ENCODE measurements at places on chromosomes 2 and 18.

- no peak for DNase-seq
These were observed 75.0 kb downstream of the SLC66A2 start for GRCh38 chr18:79876497-79876896.

DNA sequence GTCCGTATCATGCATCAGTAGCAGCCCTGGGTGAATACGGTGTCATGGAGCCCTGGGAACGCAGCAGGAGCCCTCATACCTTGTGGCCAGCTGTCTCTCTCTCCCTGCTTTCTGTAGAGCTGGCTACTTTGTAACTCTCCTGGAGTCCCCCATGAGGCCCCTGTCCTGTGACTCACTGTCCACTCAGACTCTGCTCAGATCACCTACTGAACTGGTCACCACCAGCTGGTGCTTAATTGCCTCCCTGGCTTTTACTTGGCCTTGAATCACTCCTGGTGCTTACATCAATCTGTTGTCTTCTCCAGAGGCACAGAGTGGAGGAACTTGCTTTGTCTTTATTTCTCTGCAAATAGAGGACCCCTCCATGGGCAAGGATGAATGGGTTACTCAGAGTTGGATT is 172.7 kb downstream of the HRH4 start:
- DNase-seq = no peak

GRCh38 chr18:66078925-66079800 is 328.4 kb downstream of the CDH7 start:
- DNase-seq = no peak

GRCh38 chr2:21820271-21820670 is 696.5 kb downstream of the TDRD15 start:
- DNase-seq = no peak

DNA sequence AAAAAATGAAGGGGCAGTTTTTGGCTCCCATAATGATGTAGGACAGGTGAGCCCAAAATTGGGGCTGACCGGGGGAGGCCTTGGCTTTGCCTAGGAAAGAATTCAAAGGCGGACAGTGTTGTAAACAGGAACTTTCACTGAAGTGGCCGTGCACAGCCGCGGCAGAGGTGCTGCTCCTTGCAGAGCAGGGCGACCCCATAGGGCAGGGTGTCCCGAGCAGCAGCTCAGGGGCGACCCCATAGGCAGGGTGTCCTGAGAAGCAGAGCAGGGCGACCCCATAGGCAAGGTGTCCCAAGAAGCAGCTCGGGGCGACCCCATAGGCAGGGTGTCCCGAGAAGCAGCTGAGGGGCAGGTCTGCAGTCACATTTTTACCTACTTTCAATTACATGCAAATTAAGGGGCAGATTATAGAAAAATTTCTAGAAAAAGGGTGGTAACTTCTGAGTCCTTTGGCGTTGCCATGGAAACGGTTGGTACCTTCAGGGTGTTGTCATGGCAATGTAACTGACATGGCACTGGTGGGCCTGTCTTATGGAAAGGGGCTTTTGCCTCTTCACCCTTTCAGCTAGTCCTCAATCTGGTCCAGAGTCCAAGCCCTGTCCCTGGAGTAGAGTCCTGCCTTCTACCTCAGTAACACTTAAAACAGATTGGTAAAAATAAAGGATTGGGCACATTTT is 134.5 kb downstream of the FBXO15 start:
- DNase-seq = no peak

DNA sequence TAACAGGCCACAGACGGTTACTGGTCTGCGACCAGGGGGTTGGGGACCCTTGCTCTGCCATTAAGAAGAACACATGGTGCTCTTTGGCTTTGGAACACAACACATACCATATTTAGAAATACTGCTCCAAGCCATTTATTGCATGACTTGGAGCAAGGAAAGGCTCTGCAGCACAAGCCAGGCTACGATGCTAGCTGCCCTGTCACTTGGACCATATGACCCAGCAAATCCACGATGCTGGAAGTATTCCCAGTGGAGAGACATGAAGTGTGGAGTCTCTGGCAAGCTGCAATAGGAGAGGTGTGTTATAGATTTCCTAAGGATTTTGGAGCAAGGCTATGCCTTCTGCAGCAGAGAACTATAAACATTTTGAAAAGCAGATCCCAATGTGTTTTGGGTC is 171.2 kb downstream of the HAUS1 start:
- DNase-seq = no peak

- DNase-seq = no peak
These were observed 98.8 kb downstream of the METTL8 start for GRCh38 chr2:171334946-171335345.

GRCh38 chr2:26597197-26597596 is 44.0 kb downstream of the CIB4 start:
- DNase-seq = no peak

DNA sequence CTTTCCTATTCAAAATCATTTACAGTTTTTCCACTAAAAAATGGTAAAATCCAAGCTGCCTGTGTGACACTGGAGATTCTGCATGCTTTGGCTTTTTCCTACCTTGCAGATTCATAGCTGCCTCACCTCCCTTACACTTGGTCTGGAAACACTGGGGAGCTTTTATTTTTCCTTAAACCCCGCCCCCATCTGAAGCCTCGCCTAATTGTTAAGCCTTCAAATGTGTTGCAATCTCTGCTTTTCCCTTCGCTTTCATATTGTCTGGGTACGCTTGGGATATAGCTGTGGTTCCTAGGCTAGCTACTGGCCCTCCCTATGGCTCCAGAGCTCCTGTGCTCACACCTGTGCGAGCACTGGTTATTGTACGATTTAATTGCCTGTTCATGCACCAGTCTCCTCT is 942.4 kb upstream of the GYPC start:
- no peak for DNase-seq

DNA sequence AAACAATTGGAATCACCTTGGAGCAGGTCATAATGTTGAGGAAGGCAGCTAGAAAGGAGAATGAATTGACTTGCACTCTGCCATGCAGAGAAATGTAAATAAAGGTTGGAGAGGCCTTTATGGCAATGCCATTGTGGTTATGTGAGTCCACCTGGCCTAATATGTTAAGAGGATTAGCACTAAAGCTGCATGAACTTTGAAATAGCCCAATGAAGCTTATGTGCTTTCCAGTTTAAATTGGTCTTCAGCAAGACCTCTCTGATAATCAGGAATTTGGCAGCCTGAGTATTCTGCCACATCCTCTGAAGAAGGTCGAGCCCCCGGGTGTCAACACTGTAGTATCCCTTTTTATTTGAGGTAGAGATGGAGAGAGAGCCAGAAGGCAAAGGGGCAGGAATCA is 464.9 kb downstream of the CDH2 start:
- DNase-seq = no peak

DNA sequence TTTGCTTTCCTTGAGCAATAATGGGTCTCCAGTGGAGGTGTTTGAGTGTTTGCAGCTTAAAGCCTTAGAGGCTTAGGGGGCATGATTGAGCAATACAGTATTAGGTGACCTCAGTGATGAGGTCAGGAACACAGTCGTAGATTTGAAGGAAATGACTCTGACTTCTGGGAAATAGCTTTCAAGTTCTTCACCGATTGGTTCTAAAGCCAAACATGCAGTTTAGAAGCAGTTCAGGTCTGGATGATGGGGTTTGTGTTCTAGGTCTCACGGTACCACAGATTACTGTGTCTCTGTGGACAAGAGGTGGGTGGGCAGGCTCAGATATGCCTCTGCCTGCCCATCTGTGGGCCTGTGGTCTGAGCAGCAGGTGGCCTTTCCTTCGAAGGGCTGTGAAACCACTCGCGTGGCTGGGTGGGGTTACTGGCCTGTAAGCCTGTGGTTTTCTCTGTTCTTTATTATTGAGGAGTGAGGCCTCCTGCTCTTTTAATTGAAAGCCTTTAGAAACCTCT is 7.8 kb downstream of the MTHFD2 start:
- DNase-seq = peak; percentile 21

- no peak for DNase-seq
These were observed 89.6 kb upstream of the PPP1CB start for GRCh38 chr2:28662044-28662443.

GRCh38 chr2:78757191-78757590 is 268.3 kb upstream of the REG3G start:
- DNase-seq = no peak

DNA sequence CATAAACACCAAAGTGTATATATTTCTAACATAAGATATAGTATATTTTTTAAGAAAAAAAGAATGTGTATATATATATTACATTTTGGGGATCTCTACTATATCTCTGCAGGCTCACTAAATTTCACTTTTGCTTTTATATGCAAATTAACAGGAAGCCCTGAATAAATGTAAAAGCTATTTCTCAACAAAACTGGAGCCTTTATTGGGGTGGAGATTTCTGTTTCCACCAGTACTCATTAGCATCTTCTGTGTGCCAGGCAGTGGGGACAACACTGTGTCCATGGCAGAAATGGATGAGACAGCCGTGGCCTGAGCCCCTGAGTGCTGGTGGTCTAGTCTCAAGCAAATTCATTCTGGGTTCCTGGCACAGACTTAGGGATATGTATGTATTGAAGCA is 41.3 kb downstream of the C18orf63 start:
- no peak for DNase-seq

DNA sequence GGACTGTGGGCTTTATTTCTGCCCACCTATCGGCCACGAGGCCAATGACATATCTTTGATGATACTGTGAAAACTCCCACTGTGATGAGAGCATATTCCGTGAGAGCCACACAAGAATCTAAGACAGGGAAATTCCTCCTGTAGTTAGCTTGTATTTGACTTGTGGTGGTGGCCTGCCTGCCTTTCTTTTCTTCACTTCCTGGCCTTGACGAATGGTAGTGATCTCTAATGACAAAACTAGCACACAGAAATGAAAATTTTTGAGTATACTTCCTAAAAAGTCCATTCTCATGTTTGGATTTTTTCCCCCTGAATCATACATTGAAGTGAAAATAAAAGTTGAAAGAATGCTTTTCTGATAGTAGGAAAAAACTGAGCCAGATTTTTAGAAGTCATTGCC is 94.4 kb downstream of the MGAT5 start:
- DNase-seq = no peak

- DNase-seq = no peak
These were observed 208.2 kb upstream of the CHAC2 start for GRCh38 chr2:53559302-53559966.

DNA sequence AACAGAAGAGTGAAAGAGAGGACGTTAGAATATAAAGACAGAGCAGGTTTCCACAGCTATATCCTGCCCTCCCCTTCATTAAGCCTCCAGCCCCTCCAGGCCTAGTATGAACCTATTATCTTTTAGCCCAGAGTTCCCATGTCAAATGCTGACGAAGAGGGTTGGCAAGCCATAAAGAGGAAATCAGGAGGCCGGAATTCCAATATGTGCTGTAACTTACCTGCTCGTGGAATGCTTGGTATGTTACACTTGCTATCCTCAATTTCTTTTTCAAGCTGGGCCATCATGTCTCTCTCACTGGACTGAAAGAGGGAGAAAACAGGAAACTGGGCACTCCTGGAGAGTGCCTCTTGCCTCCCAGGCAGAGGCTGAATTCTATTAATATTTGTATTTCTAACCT is 264.1 kb downstream of the TRIB2 start:
- DNase-seq = no peak

GRCh38 chr2:195044801-195045200 is 612.2 kb upstream of the SLC39A10 start:
- no peak for DNase-seq

GRCh38 chr2:64144057-64145013 is at the start of gene PELI1:
TSS of gene PELI1 (minus strand) at chr2:64144420. CDS start at chr2:64108310, 36,110 bp downstream.
- DNase-seq = peak; percentile 88

- DNase-seq = no peak
These were observed 91.1 kb downstream of the CABLES1 start for GRCh38 chr18:23226391-23226790.

DNA sequence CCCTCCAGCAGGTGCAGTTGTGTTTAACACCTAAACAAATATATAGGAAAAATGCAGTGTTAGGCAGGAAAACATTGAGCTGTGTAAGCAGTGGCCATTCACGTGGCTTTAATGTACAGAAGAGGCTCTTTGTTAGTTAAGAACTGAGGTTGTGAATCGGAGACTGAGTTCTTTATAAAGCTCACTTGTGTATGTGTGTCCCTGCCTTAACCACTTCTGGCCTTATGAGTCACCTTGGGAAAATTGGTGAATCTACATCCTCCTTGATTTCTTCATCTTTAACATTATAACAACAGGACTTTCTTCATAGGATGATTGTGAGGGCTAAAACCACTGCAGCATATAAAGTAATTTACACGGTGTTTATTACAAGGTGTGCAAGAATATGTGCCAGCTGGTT is 188.4 kb upstream of the TPO start:
- no peak for DNase-seq

- DNase-seq = no peak
These were observed 62.7 kb downstream of the TRAPPC12 start for GRCh38 chr2:3442185-3442584.

- DNase-seq = no peak
These were observed 210.2 kb downstream of the MC4R start for GRCh38 chr18:60162388-60162787.

DNA sequence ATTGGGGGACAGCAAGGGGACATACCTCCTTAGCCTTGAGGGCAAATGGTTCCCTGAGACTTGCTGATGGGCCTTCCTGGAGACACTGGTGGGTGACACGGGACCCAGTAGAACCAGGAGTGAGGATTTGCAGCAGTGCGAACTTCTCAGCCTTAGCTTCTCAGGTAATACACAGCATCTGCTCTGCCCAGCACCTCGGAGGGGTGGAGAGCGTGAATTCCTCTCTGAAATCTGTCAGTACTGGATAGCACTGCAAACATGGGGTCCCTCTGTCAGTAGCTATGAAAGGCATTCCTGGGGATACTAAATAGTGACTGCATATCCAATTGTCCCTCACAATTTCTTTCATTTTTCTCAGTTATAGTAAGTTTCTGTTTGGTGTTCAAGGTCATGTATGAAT is 151.7 kb downstream of the GBX2 start:
- no peak for DNase-seq

GRCh38 chr2:196809260-196809659 is at the start of gene C2orf66:
TSS of gene C2orf66 (minus strand) at chr2:196809355. CDS start at chr2:196809336, 19 bp downstream.
- DNase-seq = no peak

Measured in naive B cell (primary cell).